Coronary artery (tissue), 2 donors: ENCODE measurements at places on chromosomes 12 and 14.

DNA sequence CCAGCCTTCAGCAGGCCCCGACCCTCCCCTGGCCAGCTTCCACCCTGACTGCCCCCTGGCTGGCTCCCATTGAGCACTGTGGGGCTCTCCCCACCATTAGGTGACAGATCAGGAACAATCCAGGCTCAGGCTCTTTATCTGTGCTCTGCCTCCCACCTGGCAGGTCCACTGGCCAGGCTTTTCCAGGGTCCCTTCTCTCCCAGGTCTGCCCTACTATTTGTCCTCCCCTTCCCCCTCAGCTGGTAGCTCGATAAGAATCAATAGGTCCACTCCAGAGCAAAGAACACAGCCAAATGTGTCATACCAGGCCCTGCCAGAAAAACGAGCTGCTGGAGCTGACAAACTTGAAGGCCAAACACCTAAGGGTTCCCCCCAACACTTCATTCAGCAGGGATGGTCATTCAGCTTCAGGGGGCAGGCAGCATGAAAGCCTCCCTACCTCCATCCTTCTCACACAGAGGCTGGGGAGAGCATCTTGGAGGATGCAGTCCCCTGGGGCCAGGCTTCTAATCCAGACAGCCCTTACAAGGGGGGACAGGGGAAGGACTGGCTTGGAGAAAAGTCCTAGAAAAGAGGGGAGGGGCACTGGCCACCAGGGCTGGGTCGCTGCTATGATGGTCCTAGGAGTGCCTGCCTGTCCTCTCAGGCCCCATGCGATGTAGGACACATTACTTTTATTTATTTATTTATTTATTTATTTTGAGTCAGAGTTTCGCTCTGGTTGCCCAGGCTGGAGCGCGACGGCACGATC lies 1.9 kb upstream of the KRT18 start:
- no peak for DNase-seq

DNA sequence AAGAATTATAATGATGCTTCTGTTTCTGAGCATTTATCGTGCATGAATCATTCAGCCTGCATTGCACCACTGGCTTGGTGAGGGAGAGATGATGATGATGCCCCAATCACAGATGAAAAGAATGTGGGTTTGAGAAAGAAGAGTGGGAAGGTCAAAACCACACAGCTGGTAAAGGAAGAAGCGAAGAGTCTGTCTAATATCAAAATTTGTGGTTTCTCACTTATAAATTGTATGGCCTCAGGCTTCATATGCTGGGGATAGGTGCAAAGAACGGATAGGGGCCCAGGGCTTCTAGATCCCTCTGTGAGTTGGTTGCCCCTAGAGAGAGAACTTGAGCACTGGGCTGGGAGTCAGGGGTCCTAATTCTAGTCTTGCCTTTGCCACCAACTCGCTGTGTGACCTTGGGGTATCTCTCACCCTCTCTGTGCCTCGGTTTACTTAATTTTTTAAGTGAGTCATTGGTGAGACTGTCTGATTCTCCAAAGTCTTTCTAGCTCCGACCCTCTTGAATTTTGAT lies 2.2 kb downstream of the OASL start:
- no peak for DNase-seq

DNA sequence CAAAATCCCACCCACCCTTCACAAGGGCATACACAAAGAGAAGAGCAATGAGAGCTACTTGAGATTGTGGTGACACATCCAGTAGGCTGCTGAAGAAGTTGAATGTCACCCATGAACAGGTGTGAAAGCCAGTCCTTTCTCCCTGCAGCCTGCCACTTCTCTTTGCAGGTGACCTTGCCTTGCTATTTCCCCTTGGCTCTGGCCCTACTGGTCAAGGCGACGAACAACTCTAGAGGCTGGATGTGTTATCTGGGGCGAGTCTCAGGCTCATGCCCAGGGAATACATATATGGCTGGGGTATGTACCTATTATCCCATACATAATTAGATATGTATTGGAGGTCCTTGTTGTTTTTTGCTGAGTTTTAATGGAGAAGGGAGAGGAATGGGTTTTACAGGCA lies 70.2 kb upstream of the EGLN3 start:
- DNase-seq, result no peak

- DNase-seq, result no peak
These were observed 465.6 kb downstream of the ZFP36L1 start for GRCh38 chr14:68327231-68327630.

- DNase-seq, result no peak
These were observed 32.9 kb downstream of the SLC38A4 start for GRCh38 chr12:46792925-46793324.

GRCh38 chr12:82326905-82327503 lies 31.2 kb downstream of the CCDC59 start:
- DNase-seq, result no peak

DNA sequence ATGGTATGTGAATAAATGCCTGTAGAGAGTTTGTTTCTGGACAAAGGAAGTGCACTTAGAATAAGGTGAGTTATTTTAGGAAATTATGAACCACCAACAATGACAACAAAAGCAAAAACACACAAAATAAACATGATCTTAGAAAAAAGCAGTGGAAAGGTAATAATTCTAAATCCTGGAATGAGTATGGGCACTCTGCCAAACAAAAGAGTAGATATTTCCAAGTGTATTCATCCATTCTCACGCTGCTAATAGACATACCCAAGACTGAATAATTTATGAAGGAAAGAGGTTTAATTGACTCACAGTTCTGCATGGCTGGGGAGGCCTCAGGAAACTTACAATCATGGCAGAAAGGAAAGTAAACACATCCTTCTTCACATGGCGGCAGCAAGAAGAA lies 269.3 kb upstream of the NPAS3 start:
- no peak for DNase-seq

- no peak for DNase-seq
These were observed 29.5 kb upstream of the CLMN start for GRCh38 chr14:95349241-95349640.

- no peak for DNase-seq
These were observed 198.2 kb downstream of the CHST11 start for GRCh38 chr12:104654665-104655609.

DNA sequence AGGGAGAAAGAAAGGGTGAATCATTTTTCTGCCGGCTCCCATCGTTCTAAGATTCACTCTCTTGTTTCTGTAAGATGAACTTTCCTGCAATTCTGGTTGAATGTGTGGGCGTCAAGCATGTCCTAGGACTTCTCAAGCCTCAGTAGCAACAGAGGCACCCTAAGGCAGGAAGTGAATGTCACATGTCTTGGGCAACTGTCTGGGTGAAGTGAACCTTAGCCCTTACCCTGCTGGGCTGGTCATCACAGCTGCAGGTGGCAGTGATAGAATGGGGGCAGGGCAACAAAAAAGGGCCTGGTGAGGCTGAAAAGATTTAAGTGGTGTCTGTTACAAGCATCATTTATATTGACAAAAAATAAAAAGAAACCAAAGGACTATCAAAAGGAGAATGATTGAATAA lies 45.9 kb upstream of the CAND1 start:
- no peak for DNase-seq
